ENCODE measurements at places on chromosomes 12 and 14.

- no peak for DNase-seq
These were observed 25.9 kb upstream of the ISM2 start for GRCh38 chr14:77524536-77524935.

GRCh38 chr14:87601036-87601435 is 391.9 kb downstream of the GALC start:
- DNase-seq = no peak

GRCh38 chr14:54792288-54792687 is 110.3 kb downstream of the GCH1 start:
- DNase-seq = no peak

GRCh38 chr14:54532111-54533012 is 22.7 kb downstream of the CGRRF1 start:
- no peak for DNase-seq

DNA sequence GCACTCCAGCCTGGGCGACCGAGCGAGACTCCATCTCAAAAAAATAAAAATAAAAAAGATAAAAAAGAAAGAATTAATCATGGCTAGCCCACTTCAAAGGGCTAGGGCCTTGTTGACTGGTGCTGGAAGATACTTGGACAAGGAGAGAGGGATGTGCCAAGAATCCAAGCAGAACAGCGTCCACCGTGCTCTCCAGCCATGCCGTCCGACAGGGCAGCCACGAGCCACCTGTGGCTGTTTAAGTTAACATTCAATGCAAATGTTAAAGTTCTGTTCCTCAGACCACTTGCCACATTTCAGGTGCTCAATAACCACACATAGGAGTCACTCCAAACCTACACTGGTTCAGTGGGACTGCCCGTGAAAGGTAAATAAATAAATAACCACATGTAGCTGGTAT is 21.4 kb downstream of the SLC6A13 start:
- no peak for DNase-seq

DNA sequence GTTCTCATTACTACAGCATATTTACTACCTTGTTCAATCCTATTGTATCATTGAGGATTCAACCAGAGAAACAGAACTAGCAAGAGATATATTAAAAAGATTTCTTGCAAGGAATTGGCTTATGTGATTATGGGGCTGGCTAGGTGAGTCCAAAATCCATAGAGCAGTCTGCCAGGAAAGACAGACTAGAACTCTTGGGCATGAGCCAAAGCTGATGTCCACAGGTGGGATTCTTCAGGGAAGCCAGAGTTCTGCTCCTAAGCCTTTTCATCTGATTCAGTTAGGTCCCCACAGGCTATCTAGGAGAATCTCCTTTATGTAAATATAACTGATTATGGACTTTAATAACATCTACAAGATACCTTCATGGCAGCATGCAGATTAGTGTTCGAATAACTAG is 26.0 kb downstream of the PELI2 start:
- DNase-seq = no peak

- DNase-seq = no peak
These were observed 59.8 kb downstream of the SUDS3 start for GRCh38 chr12:118436002-118436730.

GRCh38 chr14:74846968-74847665 is 28.8 kb downstream of the PROX2 start:
- no peak for DNase-seq

DNA sequence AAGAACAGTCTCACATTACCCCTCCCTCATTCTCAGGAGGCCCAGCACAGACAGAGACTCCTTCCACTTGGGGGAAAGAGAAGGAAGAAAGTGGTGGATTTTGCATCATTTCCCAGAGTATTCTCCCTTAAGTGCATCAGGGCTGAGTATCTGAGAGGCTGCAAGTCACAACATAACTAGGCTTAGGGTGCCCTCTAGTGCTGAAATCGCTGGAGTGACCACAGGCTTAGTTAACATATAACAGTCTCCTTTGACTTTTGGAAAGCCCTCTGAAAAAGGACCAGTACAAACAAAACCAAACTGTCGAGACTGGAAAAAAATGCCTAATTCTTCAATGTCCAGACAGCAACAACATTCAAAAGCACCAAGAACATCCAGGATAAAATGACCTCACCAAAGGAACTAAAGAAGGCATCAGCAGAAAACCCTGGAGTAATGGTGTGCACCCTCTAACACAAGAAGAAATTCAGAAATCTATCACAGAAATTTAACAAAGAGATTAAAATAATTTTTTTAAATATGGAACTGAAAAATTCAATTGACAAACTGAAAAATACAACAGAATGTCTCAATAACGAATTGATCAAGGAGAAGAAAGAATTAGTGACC is 412.3 kb downstream of the RPS29 start:
- peak; percentile 90 for DNase-seq

GRCh38 chr14:60506462-60506984 is 2.4 kb upstream of the SIX6 start:
- DNase-seq = no peak

GRCh38 chr14:78697341-78697740 is 527.2 kb downstream of the NRXN3 start:
- peak; percentile 28 for DNase-seq

DNA sequence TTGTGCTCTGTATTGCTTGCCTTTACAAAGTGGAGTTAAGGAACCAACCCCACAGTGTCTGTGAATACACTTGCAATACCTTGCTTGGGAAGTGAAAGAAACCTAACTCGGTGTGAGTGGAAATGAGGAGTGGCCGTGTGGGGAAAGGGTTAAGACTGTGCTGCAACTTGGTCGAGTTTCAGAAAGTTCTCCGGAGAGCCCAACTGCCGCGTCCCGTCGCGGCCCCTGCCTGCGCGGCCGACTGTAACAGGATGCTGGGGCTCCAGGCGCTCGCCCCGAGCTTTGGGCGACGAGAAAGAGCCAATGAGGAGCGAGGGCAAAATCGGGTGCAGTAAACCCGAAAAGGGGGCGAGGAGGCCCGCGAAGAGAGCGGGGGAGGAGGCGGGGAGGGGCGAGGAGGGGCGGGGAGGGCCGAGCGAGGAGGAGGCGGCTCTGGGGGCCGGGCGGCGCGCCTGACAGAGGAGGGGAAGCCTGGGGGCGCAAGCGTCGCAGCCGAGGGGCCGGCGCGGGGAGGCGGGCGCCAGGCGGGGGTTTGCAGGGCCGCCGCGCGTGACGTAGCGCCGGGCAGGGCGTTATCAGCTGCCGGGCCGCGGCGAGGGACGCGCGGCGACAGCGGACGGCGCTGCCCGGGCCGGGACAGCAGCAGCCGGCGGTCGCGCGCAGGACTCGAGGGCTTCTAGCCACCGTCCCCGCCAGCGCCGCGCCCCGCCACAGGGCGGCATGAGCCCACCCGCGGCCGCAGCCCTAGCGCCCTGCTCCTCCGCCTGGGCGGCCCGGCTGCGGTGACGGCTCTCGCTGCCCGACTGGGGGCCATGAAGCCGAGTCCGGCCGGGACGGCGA is at the start of gene DACT1:
Gene DACT1, plus strand, starts transcription at position 572 of the 840 bp plus-strand sequence. Its CDS starts 241 bp downstream, at position 813.
- DNase-seq = peak; percentile 43

- DNase-seq = no peak
These were observed 45.6 kb downstream of the EVL start for GRCh38 chr14:100110816-100111215.

DNA sequence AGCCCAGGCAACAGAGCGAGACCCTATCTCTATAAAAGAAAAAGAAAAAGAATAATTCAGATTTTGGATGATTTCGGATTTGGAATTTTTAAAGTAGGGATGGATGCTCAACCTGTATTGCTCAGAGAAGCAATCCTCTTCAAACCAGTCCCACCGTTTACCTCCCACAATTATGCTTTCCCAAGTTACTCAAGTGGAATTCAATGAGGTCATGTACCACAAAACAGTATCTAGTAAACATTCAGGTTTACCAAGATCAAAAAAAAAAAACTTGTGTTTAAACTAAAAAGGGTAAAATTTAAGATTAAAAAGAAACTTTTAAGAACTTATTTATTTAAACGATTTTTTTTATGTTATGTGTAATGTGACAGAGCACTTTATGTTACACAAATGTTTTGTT is 2.5 kb downstream of the KDM5A start:
- DNase-seq = no peak

DNA sequence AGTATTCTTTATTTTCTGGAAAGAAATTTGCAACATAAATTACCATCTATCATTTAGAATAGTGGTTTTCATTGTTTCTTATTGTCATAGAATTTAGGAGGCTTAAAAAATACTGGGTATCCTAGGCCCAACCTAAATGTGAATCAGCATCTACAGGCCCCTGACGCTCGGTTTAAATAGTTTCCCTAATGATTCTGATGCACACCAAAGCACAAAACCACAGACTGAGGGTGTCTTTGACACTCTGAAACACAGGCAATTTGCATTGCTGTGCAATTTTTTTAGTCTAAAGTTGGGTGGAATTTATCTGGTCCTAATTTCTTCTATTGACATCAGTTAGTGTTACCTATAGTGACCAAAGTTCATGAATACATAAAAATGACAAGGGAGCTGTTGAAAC is 87.6 kb upstream of the SSTR1 start:
- DNase-seq = no peak

DNA sequence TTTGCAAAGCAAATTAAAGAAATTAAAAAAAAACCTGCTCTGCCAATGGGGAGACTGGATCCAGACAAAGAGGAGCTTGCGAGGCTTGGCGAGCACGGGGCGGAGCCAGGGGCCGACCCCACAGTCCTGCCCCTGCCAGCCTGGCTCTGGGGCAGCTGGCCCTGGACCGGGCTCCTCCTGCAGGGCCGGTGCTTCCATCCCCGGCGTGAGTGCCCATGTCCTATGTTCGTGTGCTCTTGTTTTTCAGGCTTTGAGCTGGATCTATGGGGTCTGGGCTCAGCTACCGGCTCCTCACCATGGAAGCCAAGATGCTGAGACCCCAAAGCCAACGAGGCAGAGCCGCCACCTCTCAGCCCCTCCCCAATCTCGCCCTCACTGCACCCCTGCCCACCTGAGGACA is 176.8 kb downstream of the KIF26A start:
- DNase-seq = no peak

GRCh38 chr14:62946221-62946620 is 99.0 kb downstream of the KCNH5 start:
- no peak for DNase-seq

- DNase-seq = peak; percentile 18
These were observed 23.3 kb downstream of the GABARAPL1 start for GRCh38 chr12:10235761-10236631.

- no peak for DNase-seq
These were observed 11.2 kb downstream of the NYNRIN start for GRCh38 chr14:24409956-24410355.

DNA sequence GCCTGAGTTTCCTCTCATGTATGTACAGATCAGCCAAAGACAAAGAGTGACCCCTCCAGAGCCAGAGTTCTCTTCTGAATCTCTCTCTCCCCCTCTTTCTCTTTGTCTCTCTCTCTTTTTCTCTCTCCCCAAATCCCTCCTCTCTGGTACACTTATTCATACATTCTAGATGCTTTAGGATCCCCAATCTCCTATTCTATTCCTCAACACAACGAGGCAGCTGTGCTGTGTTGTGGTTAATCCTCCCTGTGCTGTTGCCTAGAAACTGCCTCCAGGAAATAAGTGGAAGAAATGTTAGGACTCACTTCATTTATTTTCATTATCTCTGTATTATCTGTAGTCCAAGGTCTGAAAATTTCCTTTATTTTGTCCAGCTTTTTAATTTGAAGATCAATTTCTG is 350.5 kb upstream of the OR4E1 start:
- no peak for DNase-seq

DNA sequence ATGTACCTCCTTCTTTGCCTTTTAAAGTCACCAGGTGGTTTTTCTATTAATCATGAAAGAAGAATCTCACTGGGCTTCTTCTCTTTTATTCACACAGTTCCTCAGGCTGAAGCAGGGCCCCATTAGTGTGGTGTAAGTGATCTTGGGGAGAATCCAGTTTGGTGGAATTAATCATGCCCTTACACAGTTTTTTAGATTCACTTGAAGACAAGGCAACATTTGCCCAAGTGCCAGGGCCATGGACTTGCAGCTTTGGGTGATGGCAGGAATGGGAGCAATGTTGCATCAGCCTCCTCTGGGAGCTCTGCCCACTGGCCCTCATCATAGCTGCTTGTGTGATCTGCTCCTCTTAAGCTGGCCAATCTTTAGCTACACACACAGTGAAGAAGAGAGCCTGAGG is 33.8 kb downstream of the KCNK10 start:
- no peak for DNase-seq

All from Kasumi-1 (cell line).